ENCODE measurements at places on chromosomes 4 and X. TPM values are rescaled to one million over a fixed set of nuclear protein-coding genes. Genes with fewer than 3 reads are reported as not detected.

GRCh38 chrX:42085836-42086235 lies 162.5 kb upstream of the CASK start:
- DNase-seq = no peak

DNA sequence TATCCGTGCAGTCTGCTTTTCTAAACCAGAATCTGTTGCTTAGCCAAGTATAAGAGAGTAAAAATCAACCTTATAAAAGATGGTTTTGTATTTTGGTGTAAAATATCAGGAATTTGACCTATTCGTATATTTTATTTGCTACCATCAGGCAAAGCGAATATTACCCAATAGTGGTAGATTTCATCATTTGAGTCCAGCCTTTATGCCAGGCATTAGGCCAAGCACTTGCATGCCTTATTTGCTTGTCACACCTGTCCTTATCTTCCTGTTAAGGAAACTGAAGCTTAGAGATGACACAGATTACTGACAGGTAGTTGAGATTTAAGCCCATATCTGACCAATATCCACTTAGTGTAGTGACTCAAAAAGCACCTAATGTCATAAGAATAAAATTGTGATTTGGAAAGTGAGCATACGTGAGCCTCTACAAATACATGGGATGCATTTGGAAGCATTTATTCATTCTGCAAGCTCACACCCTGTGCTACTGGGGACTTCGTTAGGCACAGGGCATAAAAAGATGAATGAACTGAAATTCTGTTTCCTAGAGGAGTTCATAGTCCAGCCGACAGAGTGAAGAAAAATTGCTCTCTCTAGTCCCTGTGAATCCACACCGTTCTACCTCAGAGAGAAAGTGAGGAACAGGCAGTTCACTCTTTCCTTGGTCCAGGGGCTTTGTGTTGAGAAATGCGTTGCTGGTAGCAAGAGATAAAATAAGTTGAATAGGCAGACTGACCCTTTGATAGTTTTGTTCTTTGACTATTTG lies 2.3 kb upstream of the RNF212 start:
- DNase-seq = no peak

Gene CCDC110
- 2.2 TPM for polyA plus RNA-seq

- DNase-seq = peak; percentile 3
Measured at GRCh38 chr4:22129454-22130029, 181.0 kb upstream of the KCNIP4 start.

DNA sequence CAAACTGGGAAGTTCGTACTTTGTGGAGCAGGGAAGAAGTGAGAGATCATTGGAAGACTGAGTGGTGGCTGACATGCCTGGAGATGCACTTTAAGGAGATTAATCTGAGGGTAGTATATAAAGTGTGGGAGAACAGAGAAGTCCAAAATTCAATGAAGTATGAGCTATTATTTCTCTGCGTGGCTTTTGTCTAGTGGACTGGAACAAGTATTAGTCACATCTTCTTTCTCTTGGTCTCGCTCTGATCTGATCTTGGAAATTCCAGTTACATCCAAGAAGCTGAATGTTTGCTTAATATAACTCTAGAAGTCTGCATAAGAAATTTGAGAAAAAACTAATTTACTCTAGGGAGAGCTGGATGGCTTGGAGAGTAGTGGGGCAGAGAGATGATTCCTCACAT lies 64.8 kb upstream of the NR0B1 start:
- DNase-seq = no peak

GRCh38 chr4:25817059-25817681 lies 45.6 kb downstream of the SEL1L3 start:
- no peak for DNase-seq

Gene SHROOM4
- polyA plus RNA-seq = 5.7 TPM

DNA sequence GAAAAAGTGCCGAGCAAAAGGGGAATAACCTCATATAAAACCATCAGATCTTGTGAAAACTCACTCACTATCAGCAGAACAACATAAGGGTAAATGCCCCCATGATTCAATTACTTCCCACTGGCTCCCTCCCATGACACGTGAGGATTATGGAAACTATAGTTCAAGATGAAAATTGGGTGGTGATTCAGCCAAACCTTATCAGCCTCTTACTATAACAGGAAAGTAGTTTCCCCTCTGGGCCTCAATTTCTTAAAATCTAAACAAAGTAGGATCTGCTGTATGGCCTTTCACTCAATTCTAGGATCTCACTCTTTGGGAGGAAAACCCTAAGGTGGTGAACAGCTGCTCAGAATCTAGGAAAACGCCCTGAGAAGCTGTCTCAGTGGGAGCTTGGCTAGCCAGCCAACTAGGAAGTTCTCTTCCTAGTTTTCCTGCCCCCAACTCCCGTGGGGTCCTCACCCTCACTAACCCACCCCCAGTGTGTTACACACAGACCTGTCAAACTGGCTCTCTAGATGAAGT lies 1017.1 kb upstream of the HS3ST1 start:
- DNase-seq = no peak

GRCh38 chrX:50067435-50068284 lies 133.1 kb downstream of the AKAP4 start:
- DNase-seq = peak; percentile 74

DNA sequence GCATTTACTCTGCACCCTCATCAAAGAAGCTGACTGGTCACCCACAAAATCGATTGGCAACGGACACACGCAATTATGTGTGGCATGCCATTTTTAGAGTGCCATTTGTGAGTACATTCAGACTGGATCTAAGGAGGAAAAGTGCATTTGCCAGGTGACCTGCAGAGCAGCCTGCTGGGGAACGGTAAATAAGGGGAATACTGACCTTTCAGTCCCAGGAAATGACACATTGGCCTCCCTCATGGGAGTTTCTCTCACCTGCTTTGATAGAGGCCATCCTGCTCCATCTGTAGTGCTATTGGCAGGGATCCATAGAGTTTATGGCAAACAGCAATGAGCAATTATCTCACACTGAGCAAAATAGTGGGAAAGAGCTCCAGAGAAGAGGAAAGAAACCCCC lies 127.8 kb downstream of the DDX53 start:
- DNase-seq = no peak

Measured in kidney (tissue), 22 donors.